ENCODE measurements at places on chromosomes 1 and 21. TPM values are rescaled to one million over a fixed set of nuclear protein-coding genes. Genes with fewer than 3 reads are reported as not detected.

DNA sequence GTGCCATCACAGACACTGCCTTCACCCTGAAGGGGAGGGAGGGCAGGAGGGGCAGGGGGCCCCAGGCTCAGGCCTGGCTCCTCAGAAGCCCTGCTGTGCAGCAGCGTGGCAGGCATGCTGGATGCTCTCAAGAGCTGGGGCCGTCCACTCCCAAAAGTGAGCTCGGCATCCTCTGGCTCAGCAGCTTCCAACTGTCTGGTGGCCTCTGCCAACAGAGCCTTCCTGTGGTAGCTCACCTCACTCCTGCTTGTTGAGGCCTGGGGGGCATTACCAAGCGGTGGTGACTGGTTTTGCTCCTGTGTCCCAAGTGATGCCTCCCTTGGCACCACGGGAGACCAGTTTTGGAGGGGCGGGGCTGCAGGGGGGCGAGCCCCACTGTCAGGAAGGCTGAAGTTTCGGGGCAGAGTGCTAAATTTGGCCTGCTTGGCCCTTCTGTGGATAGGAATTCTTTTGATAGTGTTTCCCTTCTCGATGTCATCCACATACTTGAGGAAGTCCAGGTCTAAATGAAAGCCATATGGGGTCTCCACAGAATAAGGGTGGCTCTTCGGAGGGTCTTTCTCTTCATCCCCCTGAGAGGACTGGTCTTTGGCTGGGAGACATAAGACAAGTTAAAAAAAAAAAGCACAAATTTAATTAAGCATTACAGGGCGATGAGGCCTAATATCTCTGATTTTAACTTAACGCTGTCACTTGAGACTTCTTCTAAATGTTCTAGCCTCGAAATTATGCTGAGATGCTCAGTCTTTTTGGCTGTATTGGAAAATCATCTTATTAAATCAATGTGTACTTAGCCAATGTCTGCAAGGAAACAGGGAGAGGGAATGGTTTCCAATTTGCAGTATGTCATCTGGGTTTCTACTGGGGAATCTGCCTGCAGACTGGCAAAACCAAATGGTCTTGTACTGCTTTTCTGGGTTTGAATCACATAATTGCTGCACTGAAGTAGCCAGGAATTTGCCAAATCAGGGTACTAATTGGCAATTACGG is 44.4 kb downstream of the KANK4 start:
- no peak for DNase-seq

ITPKB gene
- total RNA-seq: 73.0 TPM

DNA sequence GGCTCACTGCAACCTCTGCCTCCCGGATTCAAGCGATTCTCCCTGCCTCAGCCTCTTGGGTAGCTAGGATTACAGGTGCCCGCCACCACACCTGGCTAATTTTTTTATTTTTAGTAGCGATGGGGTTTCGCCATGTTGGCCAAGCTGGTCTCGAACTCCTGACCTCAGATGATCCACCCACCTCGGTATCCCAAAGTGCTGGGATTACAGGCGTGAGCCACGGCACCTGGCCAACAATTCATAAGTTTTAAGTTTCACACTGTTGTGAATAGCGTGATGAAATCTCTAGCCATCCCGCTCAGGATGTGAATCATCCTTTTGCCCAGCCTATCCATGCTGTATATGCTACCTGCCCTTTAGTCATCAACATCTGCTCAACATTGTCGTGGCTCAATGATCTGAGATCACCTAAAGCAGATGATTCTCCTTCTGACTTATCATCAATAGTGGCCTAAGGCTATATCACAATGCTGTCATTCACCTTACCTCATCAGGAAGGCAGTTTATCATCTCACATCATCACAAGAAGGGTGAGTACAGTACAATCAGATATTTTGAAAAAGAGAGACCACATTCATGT is 2.6 kb downstream of the PFDN2 start:
- peak; percentile 75 for DNase-seq

LYSMD1 gene
- 5.9 TPM for total RNA-seq

GRCh38 chr1:117812869-117813511 is 116.4 kb downstream of the GDAP2 start:
- DNase-seq: no peak

GRCh38 chr1:11068600-11069473 is 9.0 kb upstream of the SRM start:
- no peak for DNase-seq

- no peak for DNase-seq
Observed at GRCh38 chr1:240687820-240688219, 75.9 kb upstream of the GREM2 start.

C1orf53 gene
- total RNA-seq: 0.34 TPM

KCNJ15 gene
- 3.0 TPM for total RNA-seq

DNA sequence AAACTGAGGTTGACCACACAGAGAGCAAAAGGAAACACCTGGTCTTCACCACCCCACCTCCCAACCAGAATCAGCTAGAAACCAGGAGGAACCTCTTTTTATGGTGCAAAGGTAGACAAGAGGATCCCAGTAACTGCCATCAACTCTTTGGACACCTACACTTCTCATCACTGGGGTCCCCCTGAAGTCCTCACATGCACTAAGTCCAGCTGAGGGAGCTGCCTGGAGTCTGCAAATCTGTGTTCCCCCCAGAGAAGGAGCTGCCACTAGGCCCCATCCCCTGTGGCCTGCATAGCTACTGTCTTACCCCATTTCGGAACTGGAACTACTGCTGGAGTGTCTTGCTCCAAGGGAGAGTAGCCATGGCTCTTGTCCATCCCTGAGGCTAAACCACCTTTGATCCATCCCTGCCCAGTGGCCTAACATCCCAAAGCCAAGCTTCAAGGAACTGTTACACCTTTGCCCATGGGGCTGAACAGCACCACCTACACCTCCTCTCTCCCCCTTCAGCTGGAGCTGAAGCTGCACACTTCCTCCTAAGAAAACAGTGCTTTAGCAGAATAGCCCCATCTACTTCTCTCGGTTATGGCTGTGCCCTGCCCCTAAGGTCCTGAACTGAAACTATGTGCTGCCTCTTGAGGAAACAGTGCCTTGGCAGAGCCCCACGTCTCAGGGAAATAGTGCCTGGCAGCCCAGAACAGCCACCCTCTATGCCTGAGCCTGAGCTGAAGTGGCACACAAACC is 85.4 kb upstream of the CD53 start:
- no peak for DNase-seq

ATP13A2 gene
- total RNA-seq: 97.8 TPM

TP73 gene
- total RNA-seq: 0.88 TPM

- DNase-seq: no peak
Observed at GRCh38 chr1:182391362-182392049, at the start of gene GLUL. Gene GLUL, minus strand, starts transcription at chr1:182391790. Its CDS starts 3,053 bp downstream, at chr1:182388737.

AZIN2 gene
- total RNA-seq: 5.1 TPM

GRCh38 chr1:47753808-47754207 is 243.4 kb downstream of the TRABD2B start:
- no peak for DNase-seq

CLIC6 gene
- 0.15 TPM for total RNA-seq

LRRC7 gene
- not detected for total RNA-seq

LCA5L gene
- 0.53 TPM for total RNA-seq

GRCh38 chr1:33341190-33341589 is 20.3 kb upstream of the A3GALT2 start:
- no peak for DNase-seq

Measured in glomerular endothelial cell (primary cell).